T follicular helper cell (primary cell): ENCODE measurements at places on chromosomes 11 and 22.
A peak's percentile ranks its signal among the peaks of the same experiment; 100 is the strongest.

- peak; percentile 1 for DNase-seq
These were observed 119.5 kb downstream of the ENTHD1 start for GRCh38 chr22:39773976-39774539.

DNA sequence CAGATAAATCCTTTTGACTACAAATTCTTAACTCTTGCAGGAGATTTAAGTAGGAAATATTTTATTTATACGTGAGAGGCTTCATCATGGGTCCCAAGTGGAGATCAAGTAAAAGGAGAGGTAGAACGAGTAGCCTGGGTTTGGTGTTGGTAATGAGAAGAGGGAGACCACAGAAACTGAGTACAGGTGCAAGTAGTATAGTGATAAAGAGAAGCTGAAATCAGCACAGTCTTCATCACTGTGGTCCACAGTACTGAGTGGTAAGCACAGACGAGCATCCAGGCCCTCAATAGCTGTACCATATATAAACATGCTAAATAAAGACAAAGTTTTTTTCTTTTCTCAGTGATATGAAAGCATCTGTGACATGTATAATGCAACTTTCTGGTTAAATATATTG is 5.8 kb upstream of the OR52E5 start:
- no peak for DNase-seq

GRCh38 chr11:2919188-2919587 is 10.0 kb downstream of the PHLDA2 start:
- no peak for DNase-seq

- no peak for DNase-seq
These were observed 94.7 kb upstream of the RASSF10 start for GRCh38 chr11:12914400-12914912.

- DNase-seq, result no peak
These were observed 1.3 kb downstream of the C11orf21 start for GRCh38 chr11:2300290-2300935.

DNA sequence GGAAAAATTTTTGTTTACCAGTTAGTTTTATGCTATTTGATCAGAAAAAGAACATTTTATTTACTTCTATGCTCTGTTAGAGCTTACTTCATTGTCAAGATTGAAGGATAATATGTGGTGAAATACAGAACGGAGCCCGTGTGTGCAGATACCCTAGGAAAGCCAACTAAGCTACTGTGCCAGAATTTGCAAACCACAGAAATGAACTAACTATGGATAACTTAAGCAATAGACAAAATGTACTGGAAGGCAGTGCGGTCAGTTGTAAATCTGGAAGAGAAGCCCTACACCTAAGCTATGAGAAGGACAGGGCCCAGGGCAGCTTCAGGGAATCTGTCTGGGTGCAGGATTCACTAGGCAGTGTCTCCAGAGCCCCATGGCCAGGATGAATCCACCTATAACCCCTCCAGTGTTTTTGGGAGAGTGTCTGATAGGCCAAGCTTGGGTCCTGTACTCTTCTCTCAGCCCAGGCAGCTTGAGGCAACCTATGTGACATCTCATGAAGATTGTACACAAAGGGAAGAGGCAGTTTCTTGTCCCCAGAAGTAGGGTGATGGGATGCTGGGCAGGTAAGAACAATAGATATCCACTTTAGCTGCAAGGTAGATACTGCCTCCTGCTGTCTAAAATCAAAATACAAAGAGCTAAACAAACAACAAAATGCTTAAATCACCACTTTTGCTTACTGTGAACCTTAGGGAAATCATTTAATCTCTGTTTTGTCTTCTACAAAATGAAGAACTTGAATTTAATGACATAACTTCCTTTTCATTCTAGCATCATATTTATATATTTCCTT is 12.1 kb downstream of the MMP7 start:
- no peak for DNase-seq
